Central memory CD4-positive, alpha-beta T cell (primary cell): ENCODE measurements at places on chromosomes 5 and 9.

GRCh38 chr5:51414516-51414915 lies 31.3 kb downstream of the ISL1 start:
- DNase-seq: no peak

DNA sequence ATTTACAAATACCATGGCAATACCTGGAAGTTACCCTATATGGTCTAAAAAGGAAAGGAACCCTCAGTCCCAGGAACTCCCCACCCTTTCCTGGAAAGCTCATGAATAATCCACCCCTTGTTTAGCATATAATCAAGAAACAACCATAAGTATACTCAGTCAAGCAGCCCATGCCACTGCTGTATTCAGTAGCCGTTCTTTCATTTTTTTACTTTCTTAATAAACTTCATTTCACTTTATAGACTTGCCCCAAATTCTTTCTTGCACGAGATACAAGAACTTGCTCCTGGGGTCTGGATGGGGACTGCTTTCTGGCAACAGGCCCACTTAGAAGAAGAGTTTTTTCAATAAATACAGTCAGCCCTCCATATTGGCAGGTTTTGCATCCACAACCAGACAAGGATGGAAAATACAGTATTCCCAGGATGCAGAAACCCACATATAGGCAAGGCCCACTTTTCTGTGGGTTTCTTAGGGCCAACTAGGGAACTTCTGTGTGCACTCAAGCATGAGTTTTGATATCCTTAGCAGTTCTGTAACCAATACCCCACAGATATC lies 2.8 kb upstream of the TBCA start:
- DNase-seq: no peak

DNA sequence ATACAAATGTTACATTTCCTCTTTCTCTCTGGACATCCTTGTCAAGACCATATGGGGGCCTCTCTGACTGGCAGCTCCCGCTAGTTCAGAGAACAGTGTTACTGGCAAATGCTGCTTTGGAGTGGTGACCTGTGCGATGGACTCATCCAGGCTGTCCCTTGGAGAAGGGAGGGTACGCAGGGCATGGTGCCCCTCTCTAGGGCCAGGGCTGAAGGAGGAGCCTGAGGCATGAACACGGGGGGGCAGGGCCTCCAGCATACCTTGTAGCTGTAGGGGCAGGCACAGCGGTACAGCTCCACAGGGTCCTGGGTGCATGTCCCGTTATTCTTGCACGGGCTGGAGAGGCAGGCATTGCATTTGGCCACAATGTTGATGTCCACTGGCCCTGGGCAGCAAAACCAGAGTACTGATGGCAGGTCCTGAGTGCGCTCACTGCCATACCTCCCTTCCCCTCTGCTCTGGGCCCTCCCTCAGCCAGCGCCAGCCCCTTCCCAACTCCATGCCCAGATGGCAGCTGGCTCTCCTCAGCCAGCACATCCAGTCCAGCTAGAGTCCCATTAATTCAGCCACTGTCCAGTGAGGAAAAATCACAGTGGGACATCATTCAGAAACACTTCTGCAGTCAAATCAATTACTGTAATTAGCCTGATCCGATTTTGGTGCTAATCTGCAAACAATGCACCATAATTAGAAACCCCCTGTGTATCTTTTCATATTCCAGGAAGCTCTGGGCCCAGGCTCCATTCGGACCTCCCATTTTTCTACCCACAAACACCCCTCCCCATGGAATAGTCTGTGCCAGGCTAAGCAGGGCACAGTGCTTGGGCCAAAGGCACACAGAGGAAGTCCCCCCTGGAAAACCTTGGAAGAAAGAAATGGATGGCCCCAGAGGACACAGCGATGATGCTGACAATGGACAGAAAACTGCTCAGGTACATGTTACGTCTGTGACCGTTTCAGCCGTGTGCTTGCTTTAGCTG lies 128.8 kb upstream of the PANK3 start:
- no peak for DNase-seq

DNA sequence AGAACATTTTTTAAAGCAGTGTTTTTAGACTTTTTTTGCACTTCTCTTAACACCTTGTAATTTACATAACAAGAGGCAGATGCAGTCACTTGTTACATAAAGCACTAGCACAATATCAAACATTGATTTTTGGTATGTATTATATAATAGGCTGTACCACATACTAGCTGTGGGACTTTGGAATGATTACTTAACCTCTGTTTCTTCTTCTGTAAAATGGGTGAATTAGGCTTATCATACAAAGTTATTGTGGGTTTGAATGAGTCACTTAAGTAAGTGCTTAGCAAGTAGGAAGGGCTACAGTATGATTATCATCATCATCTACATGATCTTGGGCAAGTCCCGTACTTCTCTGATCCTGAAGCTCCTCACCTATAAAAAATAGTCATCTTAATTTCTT lies 2.1 kb downstream of the FAM81B start:
- no peak for DNase-seq

GRCh38 chr5:154608531-154609011 lies 130.5 kb upstream of the HAND1 start:
- no peak for DNase-seq

DNA sequence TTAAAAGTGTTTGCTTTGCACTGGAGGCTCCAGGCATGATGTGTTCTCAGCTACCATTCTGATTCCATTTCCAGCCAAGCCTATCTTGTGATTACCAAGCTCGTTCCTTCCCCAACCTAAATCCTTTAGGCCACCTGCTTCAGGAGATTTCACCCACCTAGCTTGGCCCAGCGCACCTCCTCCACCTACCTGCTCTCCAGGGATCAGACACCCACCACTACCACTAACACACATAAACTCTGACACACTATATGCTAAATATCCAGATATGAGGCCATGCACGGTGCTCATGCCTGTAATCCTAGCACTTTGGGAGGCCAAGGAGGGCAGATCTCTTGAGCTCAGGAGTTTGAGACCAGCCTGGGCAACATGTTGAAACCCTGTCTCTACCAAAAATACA lies 2.4 kb downstream of the MYORG start:
- DNase-seq: no peak

DNA sequence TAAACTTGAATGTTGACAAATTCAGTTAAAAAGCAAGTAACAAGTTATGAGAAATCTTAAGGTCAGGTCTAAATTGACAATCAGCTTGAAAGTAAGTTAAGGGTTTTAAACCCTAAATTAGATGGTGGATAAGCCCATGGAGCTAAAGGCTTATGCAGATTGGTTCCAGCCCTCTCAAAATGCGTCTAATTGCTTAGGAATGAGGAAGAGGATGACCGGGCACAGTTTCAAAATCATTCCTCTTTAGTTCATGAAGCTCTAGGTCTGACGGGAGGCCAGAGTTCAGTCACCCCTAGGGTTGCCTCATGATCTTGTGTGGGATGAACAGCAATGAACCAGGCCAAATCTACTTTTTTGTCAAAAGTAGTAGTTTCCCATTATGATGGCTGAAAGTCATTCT lies 75.4 kb downstream of the SLC38A9 start:
- DNase-seq: no peak

DNA sequence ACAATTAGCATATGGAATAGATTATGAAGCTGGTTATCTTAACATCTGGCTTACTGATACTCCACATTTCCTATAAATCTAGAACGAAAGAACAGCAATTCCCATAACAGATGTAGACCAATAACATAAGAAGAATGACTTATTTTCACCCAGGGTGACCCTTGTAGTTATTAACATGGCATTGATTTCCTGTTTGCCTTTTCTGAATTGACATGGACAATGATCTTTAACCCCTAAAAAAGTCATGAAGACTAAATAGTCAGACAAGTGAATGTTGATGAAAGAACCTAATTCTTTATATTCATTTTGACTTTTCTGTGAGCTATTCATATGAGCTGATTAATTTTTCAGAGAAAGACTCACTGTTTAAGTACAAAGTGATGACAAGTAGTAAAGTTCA lies 175.3 kb upstream of the CD180 start:
- no peak for DNase-seq

GRCh38 chr9:15101095-15101494 lies 190.9 kb upstream of the FREM1 start:
- no peak for DNase-seq

DNA sequence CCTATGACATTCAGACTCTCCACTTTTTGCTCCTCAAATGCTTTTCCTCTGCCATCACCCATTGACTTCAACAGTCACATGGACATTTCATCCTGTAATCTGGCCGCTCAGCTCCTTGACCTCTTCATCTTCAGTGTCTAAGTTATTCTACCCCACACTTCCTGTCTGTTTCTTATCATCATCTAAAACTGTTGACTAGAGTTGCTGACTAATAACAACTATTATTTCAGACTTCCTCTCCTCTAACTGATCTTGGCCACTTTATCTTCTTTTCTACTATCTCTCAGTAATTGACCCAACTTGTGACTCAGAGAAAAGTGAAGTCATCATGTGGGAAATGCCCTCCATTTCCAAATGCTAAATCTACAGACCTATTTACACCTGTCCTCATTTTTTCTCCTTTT lies 254.7 kb upstream of the TRPC7 start:
- no peak for DNase-seq

GRCh38 chr5:97545886-97546535 lies 363.0 kb upstream of the RIOK2 start:
- no peak for DNase-seq

DNA sequence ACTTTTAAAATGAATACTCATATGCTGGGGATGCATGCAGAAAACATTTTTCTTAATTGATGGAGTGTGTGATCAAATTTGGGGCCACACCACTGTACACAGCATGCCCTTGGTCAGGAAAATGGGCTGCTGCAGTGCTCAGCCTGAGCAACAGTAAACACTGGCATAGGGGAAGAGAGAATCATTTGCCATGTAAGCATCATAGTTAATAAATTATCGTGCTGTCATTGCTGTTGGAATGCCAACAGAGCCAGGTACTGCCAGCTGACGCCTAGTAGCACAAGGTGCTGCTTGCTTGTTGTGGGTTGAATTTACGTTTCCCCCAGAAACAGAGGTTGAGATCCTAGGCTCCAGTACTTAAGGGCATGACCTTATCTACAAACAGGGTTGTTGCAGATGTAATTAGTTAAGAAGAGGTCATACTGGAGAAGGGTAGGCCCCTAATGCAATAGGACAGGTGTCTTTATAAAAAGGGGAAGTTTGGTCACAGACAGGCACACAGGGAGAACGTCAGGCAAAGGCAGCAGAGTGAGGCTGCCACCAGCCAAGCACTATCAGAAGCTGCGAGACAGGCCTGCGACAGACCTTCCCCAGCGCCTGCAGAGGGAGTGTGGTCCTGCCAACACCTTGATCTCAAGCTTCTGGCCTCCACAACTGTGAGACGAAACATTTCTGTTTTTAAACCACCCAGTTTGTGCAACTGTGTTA lies 25.3 kb downstream of the DAP start:
- DNase-seq: no peak

DNA sequence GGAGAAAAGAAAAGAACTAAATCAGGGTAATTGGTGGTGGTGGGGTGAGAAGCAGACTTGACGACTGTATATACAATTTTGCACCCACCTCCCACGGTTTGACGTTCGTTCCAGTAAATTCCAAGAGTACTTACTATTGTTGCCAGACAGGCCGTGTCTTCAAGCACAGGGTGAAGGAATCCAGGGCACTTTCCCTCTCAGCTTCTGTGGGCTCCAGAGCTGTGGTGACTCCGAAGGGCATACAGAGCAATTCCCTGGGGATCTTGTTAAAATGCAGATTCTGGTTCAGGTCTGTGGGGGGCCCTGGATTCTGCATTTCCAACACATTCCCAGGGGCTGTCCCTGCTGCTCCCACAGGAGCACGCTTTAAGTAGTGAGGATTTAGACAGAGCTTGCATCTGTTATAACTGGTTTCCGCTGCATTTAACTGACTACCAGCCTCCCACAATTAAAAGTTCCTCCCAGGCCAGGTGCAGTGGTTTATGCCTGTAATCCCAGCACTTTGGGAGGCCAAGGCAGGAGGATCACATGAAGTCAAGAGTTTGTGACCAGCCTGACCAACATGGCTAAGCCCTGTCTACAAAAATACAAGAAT lies 49.3 kb upstream of the FANCC start:
- no peak for DNase-seq

DNA sequence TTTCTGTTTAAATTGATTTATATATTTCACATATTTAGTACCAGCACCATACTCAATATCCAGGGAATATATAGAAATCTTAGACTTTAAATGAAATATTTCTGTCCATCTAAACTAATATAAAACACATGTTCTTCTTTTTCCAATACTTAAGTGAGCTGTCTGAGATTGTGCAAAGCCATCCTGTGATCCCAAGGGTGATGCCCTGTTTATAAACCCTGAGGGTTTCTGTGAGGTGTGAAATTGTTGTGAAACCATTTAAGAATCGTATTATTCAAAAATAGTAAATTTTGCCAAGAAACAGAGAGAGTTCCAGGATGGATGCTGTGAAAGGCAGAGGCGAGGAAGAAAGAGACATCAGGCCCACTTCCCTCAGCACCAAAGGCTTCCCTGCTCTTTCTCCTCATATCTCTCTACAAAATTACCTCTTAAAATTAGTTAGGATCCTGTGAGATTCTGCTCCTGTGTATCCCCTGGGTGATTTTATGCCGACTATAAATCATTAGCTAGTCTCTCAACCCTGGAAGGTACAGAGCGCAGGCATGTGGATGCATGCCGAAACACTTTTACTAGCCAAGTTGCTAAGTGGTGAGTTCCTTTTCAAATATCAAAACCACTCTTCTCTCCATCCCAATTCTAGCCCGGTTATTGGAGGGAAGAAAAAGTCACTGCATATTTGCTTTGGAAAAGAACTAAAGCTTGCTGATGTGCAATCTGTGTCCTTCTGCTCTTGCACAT lies 183.0 kb downstream of the GLIS3 start:
- DNase-seq: no peak

- no peak for DNase-seq
Measured at GRCh38 chr5:4199049-4199841, 603.6 kb downstream of the IRX1 start.

DNA sequence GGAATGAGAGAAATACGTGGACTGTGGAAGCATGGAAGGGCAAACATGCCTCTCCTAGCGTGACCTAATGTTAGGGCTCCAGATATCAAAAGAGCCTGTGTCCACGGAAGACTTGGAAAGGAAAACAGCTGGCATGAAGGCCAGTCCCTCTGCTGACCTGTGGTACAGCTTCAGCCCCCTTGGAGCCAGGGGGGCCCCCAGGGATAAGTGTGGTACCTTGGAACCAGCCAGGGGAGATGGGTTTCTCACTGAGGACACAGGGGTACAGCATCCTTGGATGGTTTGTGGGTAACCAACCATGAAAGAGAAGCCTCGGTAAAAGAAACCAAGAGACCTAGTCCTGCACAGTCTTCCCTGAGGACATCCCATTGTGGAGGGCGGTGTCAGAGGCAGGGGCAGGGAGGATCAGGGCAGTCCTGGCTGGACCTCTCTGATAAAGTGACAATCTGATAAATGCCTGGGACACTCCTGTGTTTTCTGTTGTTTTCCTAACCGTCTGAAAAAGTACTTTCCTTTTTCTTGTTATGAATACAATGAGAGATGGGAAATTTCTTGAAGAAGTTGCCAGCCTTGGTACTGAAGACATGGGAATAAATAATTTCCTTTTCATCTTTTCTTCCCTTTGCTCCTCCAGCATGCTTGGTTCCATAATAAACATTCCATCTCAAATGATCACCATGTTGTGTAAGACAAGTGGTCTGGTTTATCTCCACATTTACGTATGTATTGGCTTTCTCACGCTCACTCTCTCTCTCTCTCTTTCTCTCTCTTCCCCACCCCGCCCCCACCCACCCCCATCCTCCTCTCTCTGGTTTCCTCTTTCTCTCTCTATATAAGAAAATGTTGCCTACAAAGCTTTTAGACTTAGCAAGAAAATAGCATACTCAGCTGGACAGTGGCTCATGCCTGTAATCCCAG lies 102.1 kb downstream of the SUSD1 start:
- DNase-seq: no peak
